ENCODE measurements at places on chromosomes 4 and X.

DNA sequence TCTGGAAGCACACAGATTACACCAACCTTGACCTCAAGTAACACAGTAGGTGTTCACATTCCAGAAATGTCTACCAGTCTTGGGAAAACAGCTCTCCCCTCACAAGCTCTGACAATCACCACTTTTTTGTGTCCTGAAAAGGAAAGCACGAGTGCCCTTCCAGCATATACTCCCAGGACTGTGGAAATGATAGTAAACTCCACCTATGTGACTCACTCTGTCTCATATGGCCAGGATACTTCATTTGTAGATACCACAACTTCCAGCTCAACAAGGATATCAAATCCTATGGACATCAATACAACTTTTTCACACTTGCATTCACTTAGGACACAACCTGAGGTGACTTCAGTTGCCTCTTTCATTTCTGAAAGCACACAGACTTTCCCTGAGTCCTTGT, 46.9 kb downstream of the ADGRG4 start:
- no peak for DNase-seq

- no peak for DNase-seq
These were observed 263.6 kb downstream of the PTTG2 start for GRCh38 chr4:38223782-38224236.

- no peak for DNase-seq
These were observed 185.8 kb upstream of the SLIT2 start for GRCh38 chr4:20065952-20066351.

GRCh38 chrX:47483306-47484268, 565 bp upstream of the ZNF41 start:
- DNase-seq: peak; percentile 9

DNA sequence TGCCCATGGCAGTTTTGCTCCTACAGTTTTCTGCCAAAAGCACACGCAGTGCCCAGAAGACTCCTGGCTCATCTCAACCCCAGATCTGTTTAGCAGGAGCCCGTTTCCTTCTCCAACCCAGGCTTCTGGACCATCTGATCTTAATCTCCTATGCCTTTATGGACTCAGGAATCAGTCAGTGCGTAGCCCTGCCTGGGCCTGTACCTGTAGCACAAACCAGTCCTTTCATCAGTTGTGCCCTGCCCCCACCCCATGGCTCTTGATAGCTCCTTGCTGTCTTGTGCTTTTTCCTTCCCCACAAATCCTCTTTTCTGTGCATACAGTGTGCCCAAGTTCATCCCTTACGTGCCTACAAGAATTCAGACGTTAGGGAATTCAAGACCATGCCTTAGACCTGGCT, 1.5 kb downstream of the ZNF718 start:
- DNase-seq: no peak

DNA sequence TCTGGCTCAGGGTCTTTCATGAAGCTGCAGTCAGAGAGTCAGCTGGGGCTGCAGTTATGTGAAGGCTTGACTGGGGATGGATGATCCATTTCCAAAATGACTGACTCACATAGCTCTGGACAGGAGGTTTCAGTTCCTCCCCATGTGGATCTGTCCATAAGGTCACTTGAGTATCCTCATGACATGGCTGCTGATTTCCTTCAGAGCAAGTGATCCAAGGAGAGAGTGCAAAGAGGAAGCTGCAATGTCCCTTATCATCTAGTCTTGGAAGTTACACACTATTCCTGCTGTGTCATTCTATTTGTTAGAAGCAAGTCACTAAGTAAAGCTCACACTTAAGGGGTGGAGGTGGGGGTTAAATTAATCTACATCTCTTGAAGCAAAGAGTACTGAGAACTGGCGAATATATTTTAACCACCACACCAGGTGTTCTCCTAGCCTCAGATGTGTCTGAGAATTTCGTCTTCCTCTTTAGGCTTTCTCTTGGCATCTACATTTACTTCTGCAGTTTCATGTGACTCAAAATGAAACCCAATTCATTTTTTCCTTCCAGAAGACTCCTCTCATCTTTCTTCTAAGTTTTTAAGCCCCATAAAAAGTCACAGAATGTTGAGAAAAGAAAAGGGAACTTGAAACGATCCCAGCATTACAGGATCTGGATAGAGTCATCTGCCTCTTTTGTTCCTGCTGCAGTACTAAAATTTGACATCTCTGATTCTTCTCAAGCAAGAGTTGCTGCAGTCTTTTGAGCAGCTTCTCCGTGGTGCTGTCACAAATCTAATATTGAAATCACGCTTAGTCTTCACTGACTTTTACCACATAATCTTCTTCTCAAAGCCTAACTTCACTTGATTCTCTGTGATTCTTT, 3.8 kb upstream of the GRPR start:
- DNase-seq: no peak

DNA sequence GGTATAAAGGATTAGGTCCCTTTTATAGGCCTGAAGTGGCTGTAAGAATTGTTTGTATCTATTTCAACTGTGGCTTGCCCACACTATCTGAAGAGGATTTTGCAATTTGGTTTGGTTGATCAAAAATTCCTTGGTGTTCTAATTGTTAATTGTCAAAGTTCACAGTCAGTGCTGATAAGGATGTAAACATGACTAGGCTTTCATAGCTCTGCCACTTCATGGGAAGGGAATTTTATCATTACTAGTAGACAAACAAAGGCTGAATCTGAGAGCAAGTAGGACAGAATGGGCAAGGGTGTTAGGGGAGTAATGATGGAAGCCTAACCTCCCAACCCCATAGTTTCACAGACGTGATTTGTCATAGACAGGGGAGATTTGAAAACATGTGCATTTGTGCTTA, 1131.7 kb downstream of the SH3BGRL start:
- DNase-seq: no peak

DNA sequence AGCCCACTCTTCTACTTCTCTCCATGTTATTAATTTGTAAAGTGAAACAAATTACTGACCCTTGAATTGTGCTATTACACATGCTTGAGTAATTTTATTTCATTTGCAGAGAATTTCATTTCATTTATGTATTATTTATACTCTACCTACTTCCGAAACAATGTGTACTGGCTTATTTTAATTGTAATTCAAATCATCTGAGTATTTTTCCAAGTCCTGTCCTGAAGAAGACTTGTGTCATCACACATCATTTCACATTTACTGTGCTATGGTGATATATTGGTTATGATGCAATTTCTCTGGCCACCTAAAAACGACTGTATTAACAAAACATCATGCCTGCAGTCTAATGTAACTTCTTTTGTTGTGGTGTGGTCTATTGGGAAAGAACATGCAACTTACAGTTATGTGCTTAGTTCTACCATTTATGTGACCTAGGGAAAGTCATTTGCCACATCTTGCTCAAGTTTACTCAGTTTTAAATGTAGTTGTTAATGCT, 384.5 kb downstream of the RPA4 start:
- DNase-seq: no peak

- no peak for DNase-seq
These were observed 88.9 kb downstream of the ZNF674 start for GRCh38 chrX:46456125-46456922.

DNA sequence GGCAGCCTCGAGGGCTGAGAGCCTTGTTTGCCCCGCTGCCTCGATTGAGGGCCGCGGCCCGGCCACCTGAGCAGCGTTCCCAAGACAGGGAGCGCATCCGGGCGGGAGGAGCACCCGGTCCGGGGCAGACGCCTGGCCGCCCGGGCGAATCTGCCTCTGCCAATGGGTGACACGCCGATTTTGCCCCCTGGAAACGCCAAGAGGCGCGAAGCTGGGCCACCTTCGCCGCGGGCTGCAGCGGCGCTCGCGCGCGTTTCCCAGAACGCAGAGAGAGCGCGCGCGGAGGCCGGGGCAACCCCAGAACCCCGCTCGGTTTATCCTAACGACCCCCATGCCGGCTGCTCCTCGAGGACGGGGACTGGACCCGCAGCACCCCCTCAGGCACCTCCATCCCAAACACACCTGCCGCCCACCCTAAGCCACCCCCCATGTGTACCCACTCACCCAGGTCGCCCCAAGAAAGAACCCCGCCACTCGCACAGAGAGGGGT, 575 bp downstream of the MAP7D2 start:
- DNase-seq: no peak

- no peak for DNase-seq
These were observed 86.8 kb downstream of the PDGFRA start for GRCh38 chr4:54315561-54316538.

- DNase-seq: no peak
These were observed 110.2 kb downstream of the GNL3L start for GRCh38 chrX:54640103-54640690.

DNA sequence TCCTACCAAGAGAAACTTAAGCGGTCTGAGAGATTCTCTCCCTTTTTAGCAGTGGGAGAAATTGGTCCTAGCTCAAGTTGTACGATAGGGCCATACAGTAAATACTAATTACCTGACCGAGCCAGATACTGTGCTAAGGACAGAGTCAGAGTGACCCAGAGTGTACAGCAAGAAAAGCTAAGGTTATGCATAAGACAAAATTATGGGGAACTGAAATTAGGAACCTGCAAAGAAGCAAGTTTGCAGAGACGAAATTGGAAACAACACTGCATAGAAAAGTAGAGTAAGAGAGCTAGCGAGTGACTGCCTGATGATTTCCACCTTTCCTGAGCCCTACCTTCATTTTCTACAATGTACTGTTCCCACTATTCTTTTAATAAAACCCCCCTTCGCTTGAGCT, 278.1 kb downstream of the NKX6-1 start:
- no peak for DNase-seq

DNA sequence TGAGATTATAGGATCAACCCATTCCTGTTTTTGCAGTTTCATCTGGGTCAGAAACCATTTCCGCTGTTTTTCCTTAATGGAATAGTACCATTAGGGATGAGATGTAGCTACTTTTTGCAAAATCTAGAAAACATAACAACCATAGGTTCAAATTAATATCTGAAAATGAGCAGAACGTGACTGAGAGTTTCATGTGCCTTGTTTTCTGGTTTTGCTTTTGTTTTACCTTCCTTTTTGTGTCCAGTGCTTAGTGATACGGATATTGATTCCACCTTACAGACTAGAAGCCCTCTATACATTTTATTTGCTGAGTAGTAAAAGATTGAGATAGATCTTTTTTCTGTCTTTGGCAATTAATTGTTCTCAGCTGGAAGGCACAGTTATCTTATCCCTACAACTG, 46.5 kb downstream of the SNX25 start:
- no peak for DNase-seq

DNA sequence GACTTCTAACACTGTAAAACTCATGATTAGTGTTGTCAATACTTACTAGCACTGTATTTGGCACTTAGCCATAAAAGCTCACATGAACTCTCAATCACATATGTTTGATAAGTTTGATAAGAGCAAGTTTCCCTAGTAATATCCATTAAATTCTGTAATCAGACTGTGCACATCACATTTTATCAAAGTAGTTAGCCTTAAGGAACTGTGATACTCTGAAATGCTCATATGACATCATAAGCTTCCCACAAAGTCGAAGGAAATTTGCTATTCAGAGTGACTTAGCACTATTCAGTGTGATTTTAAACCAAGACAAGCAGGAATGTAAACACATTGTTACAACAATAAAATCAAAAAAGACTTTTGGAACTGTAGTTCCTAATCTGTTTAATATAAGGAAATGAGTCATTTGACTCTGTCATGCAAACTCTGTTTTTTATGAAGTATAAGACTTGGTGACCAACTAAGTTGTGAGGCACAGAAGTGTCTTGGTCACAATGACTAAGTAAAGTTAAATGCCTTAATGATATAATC, 6.7 kb downstream of the SLC7A11 start:
- DNase-seq: peak; percentile 97

GRCh38 chrX:30635630-30636029, 17.6 kb upstream of the GK start:
- DNase-seq: no peak

DNA sequence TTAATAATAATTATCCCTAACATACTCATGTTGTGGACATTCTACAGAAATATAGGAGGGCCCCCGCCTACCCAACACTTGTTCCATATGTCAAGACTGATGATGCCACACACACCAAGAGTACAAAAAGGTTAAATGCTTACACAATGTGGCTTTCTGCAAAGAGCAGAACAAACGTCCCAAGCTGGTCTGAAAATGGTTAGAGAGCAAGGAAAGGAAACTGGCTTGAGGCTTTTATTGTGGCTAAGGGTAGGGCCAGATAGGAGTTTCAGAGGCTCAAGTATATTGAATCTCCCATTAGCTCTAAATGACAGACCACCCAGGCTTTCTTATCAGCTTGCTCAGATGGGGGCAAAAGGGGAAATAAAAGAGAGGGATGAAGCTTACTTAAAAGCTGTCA, 134.1 kb upstream of the C1QTNF7 start:
- no peak for DNase-seq

DNA sequence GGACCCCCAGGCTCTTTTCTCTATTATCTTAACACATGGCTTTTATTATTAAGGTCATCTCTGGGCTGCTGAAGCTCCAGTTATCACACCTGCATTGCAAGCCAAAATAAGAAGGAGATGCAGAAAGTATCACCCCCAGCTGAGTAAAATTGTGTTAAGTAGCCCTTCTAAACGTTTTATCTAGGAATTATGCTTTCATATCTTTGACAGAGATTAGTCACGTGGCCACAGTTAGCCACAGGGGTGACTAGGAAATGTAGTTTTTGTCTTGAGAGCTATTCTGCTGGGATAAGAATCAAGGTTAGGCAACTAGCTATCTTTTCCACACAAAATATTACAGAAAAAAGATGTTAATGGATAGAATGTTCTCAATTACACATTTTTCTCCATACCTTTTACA, 102.1 kb downstream of the ANXA3 start:
- no peak for DNase-seq

GRCh38 chr4:116469582-116469981, 615.8 kb downstream of the TRAM1L1 start:
- no peak for DNase-seq

DNA sequence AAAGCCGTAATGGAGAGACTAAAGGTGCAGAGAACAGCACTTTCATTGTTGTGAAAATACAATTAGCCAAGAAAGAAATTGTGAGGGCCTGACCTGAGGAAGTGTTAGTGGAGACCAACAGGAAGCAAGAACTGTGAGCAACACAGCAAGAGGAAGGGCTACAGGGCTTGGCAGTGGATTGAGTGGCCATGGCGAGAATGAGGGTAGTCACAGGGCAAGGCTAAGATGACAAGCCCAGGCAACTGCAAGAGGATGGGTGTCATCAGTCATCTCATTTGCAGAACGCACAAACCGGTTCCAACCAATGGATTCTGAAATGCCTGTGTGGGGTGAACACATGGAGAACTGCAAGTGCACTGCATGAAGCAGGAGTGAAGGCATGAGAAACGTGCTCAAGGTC, 3.6 kb downstream of the SLC10A6 start:
- DNase-seq: no peak

- DNase-seq: no peak
These were observed 6.0 kb downstream of the FRG2 start for GRCh38 chr4:190020790-190021717.

- DNase-seq: no peak
These were observed 34.3 kb downstream of the RAPGEF2 start for GRCh38 chr4:159137176-159137575.

GRCh38 chr4:48047896-48048295, 31.3 kb downstream of the NIPAL1 start:
- no peak for DNase-seq

GRCh38 chr4:39324897-39325613, 41.1 kb downstream of the RFC1 start:
- no peak for DNase-seq
